ENCODE measurements at places on chromosomes 12 and 14.

GRCh38 chr12:23132357-23132756, 507.4 kb downstream of the ETNK1 start:
- DNase-seq, result no peak

DNA sequence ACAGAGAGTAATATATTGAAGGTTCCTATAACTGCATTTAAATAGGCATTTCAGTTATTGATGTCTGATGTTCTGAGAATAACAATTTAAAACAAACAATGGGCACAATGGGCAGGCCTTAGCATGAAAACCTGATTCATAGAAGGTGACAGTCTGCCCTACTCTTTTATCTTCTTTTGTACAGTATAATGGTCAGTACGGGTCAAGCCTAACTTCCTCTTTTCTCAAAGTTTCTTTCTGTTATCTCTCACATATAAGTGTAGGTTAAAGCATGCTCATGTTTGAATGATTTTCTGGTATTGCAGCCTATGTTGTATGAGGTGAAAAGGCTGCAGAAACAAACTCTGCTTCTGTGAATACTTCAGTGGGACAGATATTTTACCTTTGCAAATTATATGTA, 14.2 kb downstream of the FKBP3 start:
- no peak for DNase-seq

DNA sequence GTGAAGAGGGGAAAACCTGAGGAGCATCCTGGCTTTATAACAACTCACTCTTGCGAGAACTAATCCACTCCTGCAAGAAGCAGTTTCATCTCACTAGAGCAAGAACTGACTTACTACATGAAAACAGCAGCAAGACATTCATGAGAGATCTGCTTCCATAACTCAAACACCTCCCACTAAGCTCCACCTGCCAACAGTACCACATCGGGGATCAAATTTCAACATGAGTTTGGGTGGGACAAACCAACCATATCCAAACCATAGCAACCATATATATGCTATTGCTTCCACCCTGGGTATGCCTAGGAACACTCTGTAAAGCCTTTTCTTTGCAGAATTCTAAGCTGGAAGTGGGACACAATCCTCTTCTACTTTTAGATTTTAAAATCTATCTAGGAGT, 13.9 kb upstream of the AVPR1A start:
- no peak for DNase-seq

GRCh38 chr12:69024907-69025306, 91.9 kb upstream of the CPM start:
- DNase-seq, result no peak

GRCh38 chr12:630656-631632, 32.3 kb downstream of the NINJ2 start:
- peak; percentile 84 for DNase-seq

GRCh38 chr14:64623554-64624165, 73.9 kb downstream of the PPP1R36 start:
- no peak for DNase-seq

GRCh38 chr12:56086096-56086495, 6.1 kb downstream of the ERBB3 start:
- peak; percentile 57 for DNase-seq

GRCh38 chr12:16619537-16619936, 13.6 kb upstream of the LMO3 start:
- no peak for DNase-seq

DNA sequence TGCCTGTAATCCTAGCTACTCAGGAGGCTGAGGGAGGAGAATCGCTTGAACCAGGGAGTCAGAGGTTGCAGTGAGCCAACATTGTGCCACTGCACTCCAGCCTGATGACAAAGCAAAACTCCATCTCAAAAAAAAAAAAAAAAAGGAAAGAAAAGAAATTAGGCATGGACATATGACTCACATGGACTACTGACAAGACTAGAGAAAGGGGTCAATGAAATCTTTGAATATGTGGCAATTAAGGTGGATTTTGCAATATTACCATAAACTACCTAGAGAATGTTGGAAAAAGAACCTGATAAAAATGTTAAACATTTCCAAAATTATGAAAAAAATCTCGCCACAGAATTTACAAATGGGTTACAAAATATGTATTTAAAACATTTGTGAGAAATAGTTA, 873.6 kb downstream of the C12orf50 start:
- no peak for DNase-seq

- DNase-seq, result no peak
These were observed 579.1 kb downstream of the SLC16A7 start for GRCh38 chr12:60174941-60175340.

GRCh38 chr14:68586896-68587751, 205.7 kb downstream of the ZFP36L1 start:
- DNase-seq, result no peak

DNA sequence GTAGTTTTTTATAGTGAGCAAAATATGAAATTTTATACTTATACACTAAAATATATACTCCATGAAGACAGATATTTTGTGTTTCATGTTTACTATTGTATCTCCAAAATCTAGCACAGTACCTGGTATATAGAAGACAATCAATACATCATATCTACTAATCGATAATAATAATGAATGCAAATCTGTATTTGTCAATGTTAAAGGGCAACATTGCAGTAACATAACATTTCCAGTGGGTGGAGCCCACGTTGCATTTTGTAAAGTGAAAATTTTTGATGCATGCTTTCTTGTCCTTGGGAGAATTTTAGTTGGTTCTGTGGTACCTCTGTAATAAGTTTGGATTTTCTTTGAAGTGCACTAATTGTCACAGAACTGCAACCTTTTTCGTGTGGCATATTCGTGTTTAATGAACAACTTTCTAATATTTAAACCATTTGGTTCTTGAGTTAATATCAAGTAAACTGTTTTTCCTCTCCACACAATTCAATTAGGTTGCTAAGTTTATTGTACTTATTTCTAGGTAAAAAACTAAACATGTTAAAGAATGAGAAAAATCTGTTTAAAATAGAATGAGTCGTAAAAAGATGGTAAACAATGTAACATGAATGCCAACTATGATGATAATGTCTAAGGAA, 47.4 kb downstream of the AVPR1A start:
- DNase-seq, result no peak

- no peak for DNase-seq
These were observed 34.1 kb downstream of the ANO2 start for GRCh38 chr12:5910790-5911548.

DNA sequence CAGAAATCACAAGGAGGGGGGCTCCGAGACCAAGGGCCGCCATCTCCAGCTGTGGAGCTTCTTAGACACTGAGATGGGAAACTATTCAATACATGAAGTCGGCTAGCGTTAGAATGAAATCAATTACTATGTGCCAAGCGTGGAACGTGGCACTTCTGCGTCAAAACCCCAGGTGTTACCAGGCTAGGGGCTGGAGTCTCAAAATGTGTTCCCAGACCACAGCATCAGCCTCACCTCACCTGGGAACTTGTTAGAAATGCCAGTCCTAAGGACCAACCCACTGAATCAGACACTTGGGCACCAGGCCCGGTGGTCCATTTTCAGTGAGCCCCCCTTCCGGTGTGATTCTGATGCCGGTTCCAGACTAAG, 5.0 kb upstream of the SETD1B start:
- DNase-seq, result peak; percentile 13

DNA sequence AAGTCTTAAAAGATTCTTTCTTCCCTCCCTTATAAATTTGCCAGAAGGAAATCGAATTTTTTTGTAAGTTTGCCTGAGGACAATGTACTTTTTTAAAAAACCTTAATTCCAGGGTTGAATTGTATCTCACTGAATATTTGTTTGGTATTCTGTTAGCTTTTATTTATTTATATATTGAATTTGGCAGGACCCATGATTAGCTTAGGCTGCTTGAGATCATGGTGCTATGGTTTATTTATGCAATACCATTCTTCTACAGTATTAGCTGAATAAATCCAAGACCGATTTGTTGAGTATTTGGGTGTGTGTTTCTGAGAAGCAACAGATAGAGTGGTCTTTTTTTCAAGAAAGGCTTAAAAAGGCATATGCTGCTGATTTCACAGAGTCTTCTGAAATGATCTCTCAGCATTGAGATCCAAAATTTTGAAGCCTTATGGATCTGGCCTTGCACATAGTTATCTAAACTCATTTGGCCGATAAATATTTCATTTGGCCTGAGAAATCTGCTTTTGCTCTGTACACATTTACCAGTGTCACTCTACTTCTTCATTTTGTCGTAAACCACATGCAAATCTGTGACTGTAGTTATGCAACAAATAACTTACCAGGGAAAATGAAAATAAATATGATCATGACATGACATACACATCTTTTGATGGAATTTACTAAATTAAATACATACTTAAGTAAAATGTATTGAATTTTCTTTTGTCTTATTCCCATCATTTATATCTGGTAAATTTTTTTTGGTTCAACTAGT, 265.8 kb upstream of the FLRT2 start:
- DNase-seq, result no peak

GRCh38 chr12:103369929-103370328, 125.8 kb downstream of the C12orf42 start:
- no peak for DNase-seq

GRCh38 chr14:42961509-42961908, 1354.8 kb downstream of the LRFN5 start:
- DNase-seq, result no peak

Data from transverse colon (tissue), 4 donors.